Activated CD4-positive, alpha-beta T cell treated with anti-CD3 and anti-CD28 coated beads, Interleukin-2, amount 50 U/mL, for 4 hours (primary cell): ENCODE measurements at places on chromosomes 5 and 9.

DNA sequence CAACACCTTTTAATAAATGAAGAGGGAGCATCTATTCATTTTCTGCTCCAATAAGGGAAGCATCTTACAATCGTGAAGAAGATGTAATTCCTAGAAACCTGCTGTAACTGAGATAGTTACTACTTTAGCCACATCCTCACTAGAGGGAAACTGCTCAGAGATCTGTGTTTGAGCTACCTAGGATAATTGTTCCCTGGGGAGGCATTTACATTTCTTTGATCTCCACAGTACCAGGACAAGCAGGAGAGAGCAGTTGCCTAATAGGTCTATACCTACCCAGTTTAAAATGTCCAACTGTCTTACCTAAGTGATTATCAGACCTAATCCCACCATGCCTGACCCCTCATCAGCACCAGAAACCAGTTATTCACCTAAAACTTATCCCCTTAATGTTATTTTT lies 196.9 kb downstream of the TUSC1 start:
- DNase-seq, result no peak

- DNase-seq, result no peak
Measured at GRCh38 chr9:106035806-106036205, 341.5 kb downstream of the TMEM38B start.

DNA sequence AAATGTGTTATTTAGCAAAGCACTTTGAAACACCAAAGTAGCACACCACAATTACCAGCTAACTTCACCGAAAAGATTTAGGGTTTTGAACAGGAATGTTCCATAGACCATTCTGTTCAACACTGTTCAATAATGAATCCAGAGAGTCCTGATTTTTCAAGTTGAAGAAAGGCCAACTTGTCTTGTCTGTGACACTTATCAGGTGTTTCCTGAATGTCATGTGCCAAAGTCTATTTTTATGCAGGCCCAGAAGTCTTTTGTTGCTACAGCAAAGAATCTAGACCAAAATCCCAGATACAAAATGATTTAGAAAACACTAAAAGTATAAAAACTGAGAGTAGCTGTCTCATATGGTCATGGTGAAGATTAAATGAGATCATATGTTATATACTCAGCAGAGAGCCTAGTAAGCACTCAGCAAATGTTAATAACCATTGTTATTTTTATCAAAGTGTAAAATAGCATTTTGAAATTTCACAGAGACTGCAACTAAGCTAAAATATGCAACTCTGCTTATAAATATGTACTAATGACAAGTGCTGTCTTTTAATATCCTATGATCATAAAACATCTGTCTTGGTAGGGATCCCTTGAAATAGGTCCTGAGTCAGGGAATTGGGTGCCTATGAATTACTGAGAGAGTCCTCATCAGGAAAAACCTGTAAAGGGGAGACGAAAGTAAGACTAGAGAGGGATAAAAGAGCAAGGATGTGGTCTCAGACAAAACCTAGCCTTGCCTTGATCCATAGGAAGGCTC lies 122.4 kb upstream of the SLC12A2 start:
- DNase-seq, result no peak

GRCh38 chr5:81268521-81269196 lies 32.7 kb upstream of the ZCCHC9 start:
- DNase-seq, result no peak

- peak; percentile 4 for DNase-seq
Measured at GRCh38 chr9:109817846-109818472, 38.0 kb downstream of the PALM2AKAP2 start.

GRCh38 chr5:31824869-31825517 lies 186.1 kb downstream of the PDZD2 start:
- no peak for DNase-seq

GRCh38 chr9:133119846-133120500 lies 1.1 kb downstream of the RALGDS start:
- DNase-seq, result no peak

DNA sequence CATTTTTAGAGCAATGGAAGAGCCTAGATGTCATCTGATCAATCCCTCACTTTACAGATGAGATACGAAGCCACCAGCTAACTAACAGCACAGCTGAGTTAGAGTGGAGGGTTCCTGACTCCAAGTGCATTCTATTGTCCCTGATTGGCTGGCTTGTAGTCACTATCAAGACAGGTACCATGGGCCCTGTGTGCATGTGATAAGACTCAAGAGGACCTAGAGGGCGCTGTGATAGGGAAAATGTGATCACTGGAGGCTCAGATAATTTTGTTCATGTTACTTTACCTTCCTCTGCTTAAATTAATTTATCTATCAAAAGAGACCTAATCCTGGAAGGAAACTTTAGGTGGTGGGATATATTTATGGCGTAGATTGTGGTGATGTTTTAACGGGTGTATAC lies 19.5 kb upstream of the SNAPC3 start:
- DNase-seq, result no peak

- no peak for DNase-seq
Measured at GRCh38 chr5:80793354-80793753, 138.6 kb upstream of the DHFR start.

- DNase-seq, result no peak
Measured at GRCh38 chr5:125011947-125012346, 265.5 kb upstream of the ZNF608 start.

DNA sequence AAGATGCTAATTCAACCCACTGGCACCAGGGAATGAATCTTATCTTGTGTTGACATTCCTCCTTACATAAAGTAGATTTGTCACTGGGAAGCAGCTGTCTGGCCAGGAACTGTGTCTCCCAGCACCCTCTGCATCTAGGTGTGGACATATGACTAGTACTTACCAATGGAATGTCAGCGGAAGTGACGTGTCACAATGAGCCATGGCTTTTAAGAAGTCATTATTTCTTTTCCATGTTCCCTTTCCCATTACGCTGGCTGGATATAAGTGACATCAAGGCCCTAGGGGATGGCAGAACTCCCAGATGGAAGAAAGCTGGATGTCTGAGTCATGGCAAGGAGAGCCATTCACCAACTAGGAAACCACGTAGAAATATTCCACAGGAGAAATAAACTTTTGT lies 84.7 kb upstream of the MAST4 start:
- no peak for DNase-seq

- no peak for DNase-seq
Measured at GRCh38 chr5:116569999-116570398, 4.6 kb downstream of the SEMA6A start.

DNA sequence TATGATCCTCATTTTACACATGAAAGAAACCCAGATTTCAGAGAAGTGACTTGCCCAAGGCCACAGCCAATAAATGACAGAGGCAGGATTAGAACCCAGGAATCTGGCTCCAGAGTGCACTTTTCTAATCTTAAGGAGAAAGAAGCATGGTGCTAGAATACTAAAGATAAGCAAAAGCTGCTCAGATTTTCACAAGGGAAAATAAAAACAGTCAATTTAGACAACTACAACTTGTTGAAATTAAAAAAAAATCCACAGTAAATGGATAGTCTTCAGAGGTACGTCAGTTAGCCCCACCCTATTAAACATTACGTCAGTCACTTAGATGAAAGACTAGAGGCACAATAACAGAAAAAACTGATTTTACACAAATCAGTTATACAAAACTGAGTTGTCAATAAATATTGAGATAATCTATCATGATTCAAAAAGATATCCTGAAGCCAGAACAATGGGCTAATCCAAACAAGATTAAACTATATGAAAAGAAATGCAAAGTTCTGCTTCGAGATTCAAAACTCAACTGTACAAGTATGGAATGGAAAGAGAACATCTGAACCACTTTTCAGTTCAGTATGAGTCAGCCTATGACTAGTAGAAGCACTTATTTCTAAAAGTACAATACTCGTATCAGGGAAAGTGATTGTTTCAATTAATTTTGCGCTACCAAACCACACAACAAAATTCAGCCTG lies 9.3 kb downstream of the TMEM245 start:
- no peak for DNase-seq

DNA sequence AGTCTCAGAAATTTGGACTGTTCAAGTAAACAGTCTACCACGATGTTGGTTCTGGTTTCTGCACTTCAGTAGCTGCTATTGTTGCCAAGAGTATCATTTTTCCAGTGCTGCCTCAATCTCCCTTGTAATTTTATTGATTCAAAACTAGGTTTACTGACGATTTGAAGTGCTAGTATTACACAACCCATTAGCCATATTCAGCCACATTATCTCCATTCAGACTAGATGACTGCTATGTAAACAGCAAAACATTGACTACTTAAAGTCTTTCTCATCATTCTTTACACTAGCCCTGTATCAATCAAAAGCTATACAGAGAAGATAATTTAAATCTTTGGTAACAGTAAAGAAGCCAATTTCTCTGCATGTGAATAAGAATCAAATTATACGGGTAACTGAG lies 102.0 kb upstream of the TSLP start:
- no peak for DNase-seq
